ENCODE measurements at places on chromosomes 11 and 22.

- no peak for DNase-seq
These were observed 135.7 kb downstream of the C11orf91 start for GRCh38 chr11:33564856-33565453.

- no peak for DNase-seq
These were observed 8.3 kb downstream of the PDHX start for GRCh38 chr11:34924714-34925113.

- no peak for DNase-seq
These were observed 6.0 kb downstream of the TBCEL start for GRCh38 chr11:121029813-121030445.

- no peak for DNase-seq
These were observed 8.8 kb upstream of the PLA2G3 start for GRCh38 chr22:31148953-31149627.

DNA sequence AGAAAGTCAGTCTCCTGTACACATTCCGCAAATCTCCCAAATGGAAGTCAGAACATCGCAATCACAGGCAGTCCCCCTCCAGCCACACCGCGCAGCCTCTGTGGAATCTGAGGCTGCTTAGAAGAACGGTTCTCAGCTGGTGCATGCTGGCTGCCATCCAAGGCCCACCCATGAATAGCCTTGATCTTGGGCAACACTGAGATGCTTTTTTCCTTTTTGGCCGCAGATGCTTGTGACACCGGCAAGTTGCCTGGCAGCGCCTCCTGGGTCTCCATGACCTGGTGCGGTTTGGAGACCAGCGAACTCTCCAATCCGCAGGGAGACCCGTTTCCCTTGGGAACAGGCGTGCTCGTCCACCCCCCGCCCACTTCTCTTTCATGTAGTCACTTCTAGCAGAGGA, 26.3 kb upstream of the PHF21B start:
- no peak for DNase-seq

DNA sequence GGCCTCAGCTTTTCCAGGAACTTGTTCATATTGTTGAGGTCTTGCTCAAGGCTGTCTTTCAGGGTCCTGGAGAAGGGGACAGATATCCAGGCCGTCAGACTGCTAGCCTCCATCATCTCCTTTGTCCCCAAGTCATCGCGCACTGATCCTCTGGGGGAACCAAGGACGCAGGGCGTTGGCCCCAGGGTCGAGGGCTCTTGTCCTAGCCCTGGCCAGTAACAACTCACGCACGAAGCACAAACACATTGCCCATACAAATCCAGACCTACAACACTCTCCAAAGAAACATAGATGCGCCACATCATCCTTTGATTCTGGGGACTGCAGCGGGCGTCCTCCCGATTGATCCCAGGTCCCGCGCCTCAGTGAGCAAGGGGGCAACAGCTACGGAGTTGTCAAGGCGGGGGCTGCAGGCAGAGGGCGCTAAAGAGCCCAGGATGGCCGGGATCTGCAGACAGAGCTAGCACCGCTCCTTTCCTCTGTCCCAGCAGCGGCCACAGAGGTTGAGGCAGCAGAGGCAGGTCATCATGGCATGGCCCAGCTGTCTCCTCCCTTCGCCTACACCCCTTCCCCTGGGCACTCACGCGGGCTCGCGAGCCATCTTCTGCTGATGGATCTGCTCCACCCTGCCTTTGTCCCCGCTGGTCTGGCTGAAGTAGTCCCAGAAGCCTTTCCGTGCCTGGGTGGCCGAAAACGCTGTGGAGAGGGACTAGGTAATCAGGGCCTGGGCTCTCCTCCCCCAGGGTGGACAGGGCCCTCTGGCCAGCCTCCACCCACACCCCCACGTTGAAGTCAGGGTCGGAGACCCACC, 472 bp downstream of the APOA5 start:
- DNase-seq, result peak; percentile 53

DNA sequence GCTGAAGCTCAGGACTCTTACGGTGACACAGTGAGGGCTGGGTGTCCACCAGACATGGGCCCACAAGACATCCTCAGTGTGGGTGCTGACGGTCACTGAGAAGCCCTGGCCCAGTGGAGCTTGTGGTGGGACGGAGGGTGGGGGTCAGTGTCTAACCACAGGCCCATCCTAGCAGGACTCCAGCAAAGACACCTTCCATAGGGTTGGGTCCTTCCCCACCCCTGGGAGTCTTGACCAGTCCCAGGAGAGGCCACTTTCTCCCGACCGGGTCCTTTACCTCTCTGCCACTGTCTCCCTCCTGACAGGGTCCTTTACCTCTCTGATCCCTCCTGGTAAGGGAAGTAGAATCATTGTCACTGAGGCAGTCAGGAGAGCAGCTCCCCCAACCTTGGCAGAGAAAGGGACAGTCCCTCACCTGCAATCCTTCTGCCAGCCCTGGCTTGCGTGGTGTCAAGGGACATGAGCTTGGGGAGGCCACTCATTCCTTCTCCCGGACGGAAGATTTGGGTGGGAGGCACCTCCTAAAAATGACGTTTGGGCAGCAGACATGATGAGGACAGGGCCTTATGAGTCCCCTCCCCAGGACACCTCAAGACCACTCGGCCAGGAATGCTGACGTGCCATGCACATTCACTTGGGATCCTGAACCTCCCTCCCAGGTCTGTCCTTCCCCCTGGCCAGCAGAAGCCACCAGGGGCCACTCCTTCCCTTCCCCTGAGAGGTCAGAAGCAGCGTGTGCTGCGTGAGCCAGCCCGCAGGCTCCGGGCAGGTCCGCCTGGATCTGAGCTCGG, 91.5 kb upstream of the FGF3 start:
- DNase-seq, result no peak

- DNase-seq, result no peak
These were observed 1.7 kb downstream of the PDE3B start for GRCh38 chr11:14645015-14645912.

- DNase-seq, result no peak
These were observed 12.3 kb upstream of the SYT7 start for GRCh38 chr11:61593151-61593550.

DNA sequence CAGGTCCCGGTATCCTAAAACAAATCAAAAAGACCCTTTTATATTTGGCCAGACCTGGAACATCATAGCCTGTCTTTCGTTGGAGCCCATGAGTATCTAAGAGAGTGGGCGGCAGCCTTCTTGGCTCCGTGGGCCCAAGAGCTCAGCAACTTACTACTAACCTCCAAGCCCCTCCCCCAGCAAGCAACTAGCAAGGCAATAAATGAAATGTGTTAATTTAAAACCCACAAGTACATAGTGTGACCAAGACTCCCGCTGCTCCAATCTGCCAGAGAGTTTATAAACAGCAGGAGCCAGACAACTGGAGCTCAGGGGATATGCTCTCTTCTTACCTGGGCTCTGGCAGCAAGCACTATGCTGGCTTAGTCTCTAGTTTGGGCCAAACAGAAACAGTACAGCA, 40.8 kb upstream of the CYP2D6 start:
- DNase-seq, result no peak

DNA sequence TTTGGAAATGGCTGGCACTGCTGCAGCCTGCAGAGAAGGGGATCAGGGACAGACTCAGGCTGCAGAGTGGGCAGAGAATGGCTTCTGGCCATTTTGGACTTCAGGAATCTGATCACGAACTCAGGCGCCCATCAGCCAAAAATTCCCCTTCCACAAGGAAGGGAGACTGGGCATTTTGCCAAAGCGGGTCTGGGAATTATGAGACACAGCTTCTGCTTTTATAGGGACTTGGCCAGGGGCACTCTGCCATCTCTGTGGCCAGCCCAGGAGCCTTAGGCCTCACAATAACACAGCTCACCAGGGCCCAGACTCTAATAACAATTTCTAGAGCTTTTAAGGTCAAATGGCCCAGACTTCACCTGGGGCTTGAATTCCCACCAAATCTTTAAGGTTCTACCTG, 74.7 kb downstream of the CHST1 start:
- no peak for DNase-seq

- DNase-seq, result no peak
These were observed 21.0 kb downstream of the LDLRAD3 start for GRCh38 chr11:35964841-35965240.

GRCh38 chr11:25734591-25735211, 597.2 kb upstream of the ANO3 start:
- no peak for DNase-seq

DNA sequence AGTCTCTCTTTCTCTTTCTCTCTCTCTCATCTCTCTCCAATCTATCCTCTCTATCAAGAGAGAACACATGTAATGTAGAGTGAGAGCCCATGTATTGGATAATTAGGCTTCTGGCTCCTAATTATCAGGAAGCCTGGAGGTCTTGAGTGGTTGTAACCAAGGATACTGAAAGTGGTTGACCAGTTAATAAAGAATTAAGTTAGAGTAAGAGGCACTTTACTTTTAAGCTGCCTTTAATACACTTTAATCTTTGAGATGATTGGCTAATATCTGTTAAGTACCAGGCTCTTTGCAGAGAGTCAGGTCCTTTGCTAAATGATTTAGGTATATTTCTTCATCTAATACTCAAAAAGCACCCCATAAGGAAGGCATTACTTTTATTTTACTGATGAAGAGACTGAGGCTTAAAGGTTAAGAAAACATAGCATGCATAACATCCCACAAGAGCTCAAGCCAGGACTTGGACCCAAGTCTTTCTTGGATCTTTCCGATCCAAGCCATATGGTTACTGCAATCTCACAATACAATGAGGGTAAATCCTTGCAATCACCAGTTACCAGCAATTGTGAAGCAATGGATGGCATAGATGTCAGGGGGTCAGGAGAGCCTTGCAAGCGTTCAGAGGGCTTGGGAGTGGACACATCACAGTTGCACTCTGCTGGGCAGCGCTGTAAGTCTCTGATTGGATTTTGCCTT, 22.1 kb downstream of the CD44 start:
- DNase-seq, result no peak

DNA sequence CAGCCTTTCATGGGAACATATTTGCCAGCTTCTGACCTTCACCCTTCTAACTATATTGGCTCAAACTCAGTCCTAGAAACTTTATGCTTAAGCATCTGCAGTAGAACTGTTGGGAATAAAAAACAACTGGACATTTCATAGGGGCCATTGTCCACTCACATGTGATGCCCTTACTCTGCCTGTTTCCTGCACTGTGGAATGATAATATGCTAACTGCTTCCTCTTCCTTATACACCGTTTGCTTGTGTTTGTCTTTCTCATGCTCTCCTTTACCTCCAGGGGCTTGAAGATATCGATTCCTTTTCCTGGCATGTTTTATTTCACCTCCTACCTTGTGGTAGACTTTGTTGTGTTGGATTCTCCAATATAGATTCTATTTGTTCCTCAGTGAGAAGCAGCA, 333.0 kb upstream of the DDI1 start:
- DNase-seq, result no peak

GRCh38 chr11:77085652-77086051, 17.0 kb upstream of the OMP start:
- no peak for DNase-seq

GRCh38 chr11:12556788-12557384, 117.3 kb upstream of the TEAD1 start:
- DNase-seq, result no peak

DNA sequence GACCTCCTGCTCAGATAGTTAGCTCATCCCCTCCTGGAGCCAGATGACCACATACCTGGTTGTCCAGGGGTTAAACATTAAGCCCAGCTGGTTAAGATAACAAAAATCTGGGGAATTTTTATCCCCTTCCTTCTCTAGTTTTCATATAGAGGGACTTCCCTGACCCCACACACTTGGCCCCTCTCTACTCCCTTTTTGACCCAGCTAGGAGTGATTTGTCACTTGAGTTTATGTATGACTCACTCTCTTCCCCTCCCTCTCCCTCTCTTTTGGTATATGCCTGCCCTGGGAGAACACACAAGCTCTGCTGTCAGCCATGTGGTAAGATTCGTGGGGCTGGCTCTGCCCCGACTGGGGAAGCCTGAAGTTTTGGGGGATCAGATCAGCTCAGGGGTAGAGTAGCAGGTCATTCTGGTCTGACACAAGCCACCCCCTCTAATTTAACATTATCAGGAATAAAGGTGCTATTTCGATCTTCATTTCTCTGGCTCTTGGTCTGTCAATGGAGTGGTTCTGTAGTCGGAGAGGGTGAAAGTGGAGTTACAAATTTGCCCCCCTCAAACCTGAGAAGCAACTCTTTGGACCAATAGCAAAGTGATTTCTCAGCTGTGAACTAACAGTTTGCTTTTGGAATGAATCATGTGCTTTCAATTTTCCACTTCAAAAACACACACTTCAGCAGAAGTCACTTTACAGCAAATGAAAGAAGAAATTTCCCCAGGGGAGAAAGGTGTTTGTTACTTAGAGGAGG, 415.3 kb upstream of the CADM1 start:
- no peak for DNase-seq
